Smooth muscle cell of the pulmonary artery (primary cell): ENCODE measurements at places on chromosomes 12 and 14. TPM values are rescaled to one million over a fixed set of nuclear protein-coding genes. Genes with fewer than 3 reads are reported as not detected.

The GCH1 gene
- total RNA-seq: 0.79 and 1.4 TPM in 2 replicates

The DAO gene
- total RNA-seq: not detected in 2 replicates

The GYS2 gene
- total RNA-seq: 0.03 TPM in 1 of 2 replicates, not detected in the other

The KCNC2 gene
- not detected in 2 replicates for total RNA-seq

The CLEC1A gene
- not detected in 2 replicates for total RNA-seq

The CCDC197 gene
- not detected in 2 replicates for total RNA-seq

The SLC25A21 gene
- 0.26 and 0.39 TPM in 2 replicates for total RNA-seq

The CLEC7A gene
- total RNA-seq: not detected in 2 replicates

The ATP5MC2 gene
- total RNA-seq: 103 and 107 TPM in 2 replicates

The AMN gene
- total RNA-seq: 0.07 and 0.13 TPM in 2 replicates

The IFNG-AS1 gene
- total RNA-seq: 0.07 TPM in 1 of 2 replicates, not detected in the other

The GRIP1 gene
- 0.26 and 0.33 TPM in 2 replicates for total RNA-seq

The CCDC38 gene
- total RNA-seq: not detected in 2 replicates

The NEDD1 gene
- 30.4 and 31.1 TPM in 2 replicates for total RNA-seq

The SYCP3 gene
- total RNA-seq: 0.07 and 0.33 TPM in 2 replicates
